Myometrial cell (primary cell): ENCODE measurements at places on chromosomes 6 and 20. TPM values are rescaled to one million over a fixed set of nuclear protein-coding genes. Genes with fewer than 3 reads are reported as not detected.

The TGM3 gene
- total RNA-seq = not detected in 2 replicates

The GRM1 gene
- total RNA-seq = not detected in 2 replicates

The PTGIS gene
- 0.58 and 0.89 TPM in 2 replicates for total RNA-seq

The MYH7B gene
- total RNA-seq = under 0.01 TPM in 1 of 2 replicates, not detected in the other

The C20orf141 gene
- not detected in 2 replicates for total RNA-seq

The TSHZ2 gene
- total RNA-seq = under 0.01 and 1.4 TPM in 2 replicates

The KHDRBS2 gene
- total RNA-seq = not detected in 2 replicates

The TSBP1 gene
- total RNA-seq = not detected in 2 replicates

The IPCEF1 gene
- 1.7 TPM in 1 of 2 replicates, not detected in the other for total RNA-seq

The RGS17 gene
- total RNA-seq = 9.2 and 13.8 TPM in 2 replicates

The NRM gene
- total RNA-seq = 7.2 and 10.3 TPM in 2 replicates

The HCRTR2 gene
- total RNA-seq = not detected in 2 replicates

The RAD21L1 gene
- total RNA-seq = 0.18 and 0.29 TPM in 2 replicates

The MCCD1 gene
- not detected in 2 replicates for total RNA-seq

The ARMH2 gene
- not detected in 2 replicates for total RNA-seq

The MROH8 gene
- total RNA-seq = under 0.01 and 0.89 TPM in 2 replicates

The SCUBE3 gene
- 35.5 and 37.9 TPM in 2 replicates for total RNA-seq

The IRAK1BP1 gene
- total RNA-seq = 3.2 and 5.8 TPM in 2 replicates

The E2F1 gene
- 7.4 and 7.5 TPM in 2 replicates for total RNA-seq

The CRISP2 gene
- total RNA-seq = not detected in 2 replicates

The KCNK5 gene
- not detected in 2 replicates for total RNA-seq

The KCNG1 gene
- total RNA-seq = 50.0 and 58.2 TPM in 2 replicates

The IP6K3 gene
- total RNA-seq = 2.7 and 4.3 TPM in 2 replicates

The FOXS1 gene
- total RNA-seq = not detected in 2 replicates

The AK9 gene
- 1.4 and 5.5 TPM in 2 replicates for total RNA-seq

The IMPG1 gene
- not detected in 2 replicates for total RNA-seq

The OR2H2 gene
- not detected in 2 replicates for total RNA-seq

The MAFB gene
- 0.71 TPM in 1 of 2 replicates, not detected in the other for total RNA-seq
